ENCODE measurements at places on chromosomes 16 and 17.

DNA sequence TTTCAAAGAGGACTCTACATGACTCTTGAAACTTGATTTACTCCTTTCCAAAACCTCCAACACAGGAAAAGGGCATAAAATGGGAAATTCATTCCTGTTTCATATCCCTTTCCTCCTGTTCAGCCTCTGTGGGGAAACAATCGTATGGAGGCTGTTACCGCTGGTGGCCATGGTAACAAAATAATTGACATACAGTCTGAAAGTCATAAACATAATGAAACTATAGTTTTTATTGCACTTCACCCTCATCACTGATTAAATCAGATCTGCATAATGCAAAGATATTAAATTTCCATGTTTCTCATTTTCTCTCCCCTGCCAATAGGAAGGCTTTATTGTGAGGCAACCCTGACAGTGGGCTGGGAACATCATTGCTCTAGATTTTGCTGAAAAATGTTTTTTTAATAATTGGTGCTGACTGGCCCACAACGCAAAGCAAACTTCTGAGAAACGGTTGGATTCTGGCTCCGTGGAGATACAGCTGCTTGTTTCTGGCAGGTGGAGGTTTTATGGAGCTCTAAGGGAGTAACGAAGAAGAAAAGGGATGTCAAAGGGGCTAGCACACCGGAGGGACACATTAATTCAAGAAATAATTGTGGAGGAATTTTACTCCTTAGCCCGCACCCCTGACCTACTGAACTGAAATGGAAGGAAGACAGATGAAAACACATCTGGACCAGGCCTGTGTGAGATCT lies 154.2 kb upstream of the SHISA6 start:
- DNase-seq: no peak

- peak; percentile 79 for DNase-seq
These were observed 137.4 kb upstream of the COX10 start for GRCh38 chr17:13931800-13932460.

GRCh38 chr16:87390641-87391323 lies 1.4 kb upstream of the MAP1LC3B start:
- no peak for DNase-seq

GRCh38 chr16:67431775-67432505 lies 1.0 kb downstream of the HSD11B2 start:
- no peak for DNase-seq

- no peak for DNase-seq
These were observed 28.1 kb downstream of the MAPK8IP3 start for GRCh38 chr16:1734123-1734522.

DNA sequence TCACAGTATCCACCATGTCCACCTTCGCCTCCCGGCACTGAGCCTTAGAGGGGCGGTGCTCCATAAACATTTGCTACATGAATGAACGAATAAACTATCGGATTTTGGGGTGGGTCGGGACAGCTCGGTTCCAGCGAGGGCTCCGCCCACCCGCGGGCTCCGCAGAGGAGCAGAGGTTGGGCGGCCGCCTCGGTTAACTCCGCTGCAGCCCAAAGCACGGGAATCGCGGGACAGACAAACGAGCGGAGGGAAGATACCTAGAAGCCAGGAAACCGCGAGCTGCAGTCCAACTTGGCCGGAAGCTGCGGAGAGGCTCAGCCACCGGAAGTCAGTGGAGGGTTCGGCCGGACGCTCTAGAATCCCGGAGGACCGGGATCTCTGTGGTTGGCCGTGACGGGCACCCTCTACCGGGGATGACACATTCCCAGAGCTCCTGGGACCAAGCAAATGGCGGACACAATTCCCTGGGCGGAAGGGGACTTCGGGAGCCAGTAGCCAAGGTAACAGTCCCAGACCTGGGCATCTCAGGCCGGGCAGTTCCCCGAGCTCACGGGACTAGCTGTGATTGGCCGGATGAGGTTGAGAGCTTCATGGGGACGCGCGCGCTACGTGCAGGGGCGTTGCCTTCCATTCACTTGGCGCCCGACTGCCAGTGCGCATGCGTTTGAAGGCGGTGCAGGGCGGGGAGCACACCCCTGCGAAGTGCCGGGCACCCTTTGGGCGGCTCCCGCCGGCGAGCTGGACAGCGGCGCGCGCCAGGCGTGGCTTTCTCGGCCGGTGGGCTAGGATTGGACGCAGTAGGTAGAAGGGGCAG lies 489 bp upstream of the MAPK7 start:
- peak; percentile 100 for DNase-seq
